Activated CD4-positive, alpha-beta T cell treated with anti-CD3 and anti-CD28 coated beads for 36 hours (primary cell): ENCODE measurements at places on chromosomes 5 and 9. TPM values are rescaled to one million over a fixed set of nuclear protein-coding genes. Genes with fewer than 3 reads are reported as not detected.

The ADAMTSL1 gene
- not detected for total RNA-seq

DNA sequence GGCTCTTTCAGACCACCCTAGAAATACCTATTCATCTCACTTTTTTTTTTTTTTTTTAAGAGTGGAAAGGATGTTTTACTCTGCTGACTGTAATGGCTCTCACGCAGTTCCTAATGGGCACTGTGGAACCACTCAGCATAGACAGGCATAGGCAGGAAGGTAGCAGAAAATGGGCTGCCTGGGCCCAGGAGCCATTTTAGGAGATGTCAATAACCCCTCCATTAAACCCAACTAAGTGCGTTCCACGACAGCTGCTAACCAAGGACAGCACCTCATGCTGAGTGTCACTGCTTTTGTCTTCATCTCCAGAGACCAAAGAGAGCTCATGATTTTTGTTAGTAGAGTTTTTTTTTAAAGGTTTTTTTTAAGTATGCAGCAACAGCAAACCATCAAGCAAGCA is 15.3 kb downstream of the MAP1B start:
- DNase-seq: no peak

The CORO2A gene
- 10.3 TPM for total RNA-seq

- DNase-seq: no peak
Measured at GRCh38 chr9:129354498-129354897, 176.4 kb upstream of the IER5L start.

DNA sequence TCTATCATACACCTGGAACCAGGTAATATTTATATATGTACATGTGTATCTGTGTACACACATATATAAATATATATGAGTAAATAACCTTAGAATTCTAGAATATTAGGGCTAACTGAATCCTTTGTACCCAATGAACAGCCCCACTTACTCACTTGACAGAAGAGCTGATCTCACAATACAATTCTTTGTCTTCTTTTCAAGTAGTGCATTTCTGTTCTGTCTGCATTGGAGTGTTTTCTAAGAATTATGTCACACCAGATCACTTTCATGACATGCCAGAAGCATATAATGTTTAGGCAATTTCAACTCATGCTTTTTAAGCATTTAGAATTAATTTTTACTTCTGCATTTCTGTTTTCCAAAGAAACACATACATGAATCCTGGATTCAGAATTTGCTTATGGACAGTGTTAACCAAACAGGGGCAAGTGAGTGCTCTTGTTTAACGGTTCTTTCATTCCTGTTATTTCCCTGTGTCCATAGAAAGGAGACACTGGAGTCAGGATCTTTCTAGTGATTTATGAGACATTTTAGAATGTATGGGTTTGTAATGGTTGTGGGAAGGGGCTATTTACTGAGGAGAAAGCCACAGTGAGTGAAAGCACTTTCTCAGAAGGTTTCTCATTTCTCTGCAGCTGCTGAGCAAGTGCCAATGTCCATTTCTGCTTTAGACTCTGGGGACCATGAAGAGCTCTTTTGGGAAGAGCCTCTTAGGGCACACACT is 123.2 kb downstream of the RMI1 start:
- DNase-seq: no peak

- DNase-seq: no peak
Measured at GRCh38 chr9:98603821-98604383, 104.8 kb downstream of the GABBR2 start.
